Activated naive CD8-positive, alpha-beta T cell treated with anti-CD3 and anti-CD28 coated beads, Interleukin-2, amount 10 ng/mL, durations not matched to agents 7 days and 5 days (primary cell): ENCODE measurements at places on chromosomes 7 and 10. TPM values are rescaled to one million over a fixed set of nuclear protein-coding genes. Genes with fewer than 3 reads are reported as not detected.
A peak's percentile ranks its signal among the peaks of the same experiment; 100 is the strongest.

DNA sequence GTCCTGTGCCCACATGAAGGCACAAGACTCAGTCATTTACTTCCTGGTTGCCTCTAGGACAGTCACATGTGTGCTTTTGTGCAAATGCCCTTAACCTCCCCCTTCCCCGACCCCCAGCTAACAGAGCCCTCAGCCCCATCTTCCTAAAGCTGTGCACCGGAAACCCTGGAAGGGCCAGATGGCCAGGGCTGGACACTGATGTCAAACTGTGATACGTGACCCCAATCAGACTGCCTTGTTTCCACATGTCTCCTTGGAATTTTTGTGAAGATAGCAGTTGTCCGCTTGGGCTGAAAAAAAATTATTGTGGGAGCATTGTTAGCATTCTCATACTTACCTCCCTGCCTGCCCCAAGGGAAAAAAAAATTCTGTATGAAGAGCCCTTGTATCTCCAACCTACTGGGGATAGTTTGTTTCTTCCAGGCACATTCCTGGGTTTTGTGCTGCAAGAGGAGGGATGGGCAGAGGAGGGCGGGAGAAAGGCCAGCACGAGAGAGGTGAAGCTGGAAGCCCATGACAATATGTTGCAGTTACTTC lies 17.0 kb upstream of the ADAM12 start:
- H3K27ac ChIP-seq: no peak overlapping the region
- H3K27me3 ChIP-seq: peaks cover 2% of the 10 kb centered on the region
- no peaks in the 10 kb centered on the region for H3K4me1 ChIP-seq
- no peak for DNase-seq

GRCh38 chr10:95756041-95756761 lies at the start of gene ENTPD1:
TSS of gene ENTPD1 (plus strand) at chr10:95756163. CDS start at chr10:95756240, 77 bp downstream.
- no peak for DNase-seq
- H3K4me3 ChIP-seq: peak within 1 kb of the TSS; percentile 90
- H3K36me3 ChIP-seq: peaks cover 9% of the 10 kb centered on the region
- H3K27me3 ChIP-seq: peaks cover 22% of the 10 kb centered on the region
- H3K27ac ChIP-seq: peak within 1 kb of the TSS; percentile 82

DNA sequence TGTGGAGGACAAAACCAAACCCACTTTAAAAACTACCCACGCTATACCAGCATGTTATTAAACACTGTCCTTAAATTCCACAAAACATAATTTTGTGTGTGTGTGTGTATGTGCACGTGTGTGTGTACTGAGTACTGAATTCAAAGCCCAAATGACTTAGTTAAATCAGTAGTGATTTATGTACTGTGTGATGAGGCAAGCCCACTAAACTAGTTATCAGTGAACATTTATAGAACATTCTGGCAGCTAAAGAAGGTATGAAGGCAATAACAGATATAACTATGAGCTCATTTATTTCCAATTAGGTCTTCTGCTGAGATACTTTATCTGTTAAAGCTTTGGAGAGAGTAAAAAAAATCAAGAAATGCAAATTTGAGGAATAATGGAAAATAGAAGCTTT lies 115.1 kb downstream of the CPED1 start:
- no peaks in the 10 kb centered on the region for H3K36me3 ChIP-seq
- DNase-seq: no peak
- H3K4me1 ChIP-seq: no peaks in the 10 kb centered on the region
- no peak overlapping the region for H3K27ac ChIP-seq
- H3K4me3 ChIP-seq: no peak overlapping the region

Gene TLL2
- total RNA-seq: not detected

Gene GIGYF1
- total RNA-seq: 75.2 TPM

Gene EBLN1
- not detected for total RNA-seq

Gene CFAP70
- 2.0 TPM for total RNA-seq

Gene IL15RA
- 21.3 TPM for total RNA-seq

Gene ADAM22
- 4.6 TPM for total RNA-seq

Gene MALRD1
- total RNA-seq: not detected
